ENCODE measurements at places on chromosomes 16 and 17.

GRCh38 chr17:71427801-71428200, 693.0 kb upstream of the SOX9 start:
- no peak for DNase-seq

GRCh38 chr16:54987081-54987480, 56.4 kb downstream of the IRX5 start:
- DNase-seq: no peak

GRCh38 chr17:37219876-37220606, 155.7 kb upstream of the C17orf78 start:
- DNase-seq: peak; percentile 9

DNA sequence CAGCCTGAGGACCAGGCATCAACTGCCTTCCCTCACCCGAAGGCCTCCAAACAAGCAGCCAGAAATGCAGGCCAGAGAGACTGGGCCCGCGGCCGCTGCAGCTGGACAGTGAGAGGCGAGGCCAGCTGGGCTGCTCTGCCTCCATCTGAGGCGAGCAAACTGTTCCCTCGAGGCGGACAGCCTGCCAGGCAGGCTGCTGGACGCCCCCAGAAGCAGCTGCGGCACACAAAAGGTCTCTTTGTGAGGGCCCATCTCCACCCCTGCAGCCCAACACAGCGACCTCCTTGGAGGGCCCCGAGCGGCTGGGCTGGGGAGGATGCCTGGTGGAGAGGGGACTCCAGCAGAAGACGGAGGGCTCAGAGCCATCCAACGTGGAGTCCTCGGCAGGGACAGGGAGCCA, 4.7 kb downstream of the CORO7 start:
- DNase-seq: no peak

- DNase-seq: no peak
Observed at GRCh38 chr17:75738218-75738802, 17.1 kb downstream of the ITGB4 start.
